NCI-H1694 (cell line): ENCODE measurements at places on chromosomes 5 and 9.

- DNase-seq, result no peak
Observed at GRCh38 chr9:21104787-21105186, 27.0 kb upstream of the IFNB1 start.

DNA sequence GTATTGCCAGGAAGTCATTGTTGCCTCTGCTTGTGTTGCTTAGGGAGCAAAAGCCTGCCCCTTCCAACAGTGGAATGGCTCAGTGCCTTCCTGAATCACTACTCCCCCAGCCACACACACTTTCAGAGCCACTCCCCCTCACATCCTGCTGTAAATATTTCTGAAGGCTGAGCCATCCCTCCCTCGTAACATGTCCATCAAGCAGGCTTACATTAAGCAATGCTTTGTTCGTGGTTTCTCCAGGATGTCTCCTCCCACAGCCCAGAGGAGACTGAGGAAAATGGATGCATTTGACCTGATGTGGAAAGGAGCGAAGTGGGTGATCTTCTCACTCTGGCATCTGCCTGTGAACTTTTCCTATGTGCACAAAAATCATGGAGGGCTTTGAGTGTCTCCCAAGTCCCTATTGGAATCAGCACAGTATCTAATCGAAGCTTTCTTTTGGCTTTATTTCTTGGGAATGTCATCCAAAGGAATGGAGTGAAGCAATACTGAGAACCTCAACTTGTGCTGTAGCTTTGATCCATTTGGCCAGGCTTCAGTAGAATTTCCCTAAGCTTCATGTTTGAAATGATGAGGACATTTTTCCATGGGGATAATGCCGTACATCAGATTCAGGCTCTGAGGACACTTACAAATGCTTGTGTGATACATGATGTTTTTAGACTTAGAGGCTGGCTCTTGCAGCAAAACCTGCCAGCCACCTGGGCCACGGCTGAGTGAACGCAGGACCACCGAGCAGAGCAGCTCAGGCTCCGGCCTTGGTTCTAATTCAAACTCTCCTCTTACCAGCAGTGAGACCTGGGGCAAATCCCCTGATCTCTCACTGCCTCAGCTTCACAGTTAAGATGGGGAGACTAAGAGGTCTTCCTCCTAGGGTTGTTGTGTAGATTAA is 389.1 kb downstream of the ENC1 start:
- no peak for DNase-seq

DNA sequence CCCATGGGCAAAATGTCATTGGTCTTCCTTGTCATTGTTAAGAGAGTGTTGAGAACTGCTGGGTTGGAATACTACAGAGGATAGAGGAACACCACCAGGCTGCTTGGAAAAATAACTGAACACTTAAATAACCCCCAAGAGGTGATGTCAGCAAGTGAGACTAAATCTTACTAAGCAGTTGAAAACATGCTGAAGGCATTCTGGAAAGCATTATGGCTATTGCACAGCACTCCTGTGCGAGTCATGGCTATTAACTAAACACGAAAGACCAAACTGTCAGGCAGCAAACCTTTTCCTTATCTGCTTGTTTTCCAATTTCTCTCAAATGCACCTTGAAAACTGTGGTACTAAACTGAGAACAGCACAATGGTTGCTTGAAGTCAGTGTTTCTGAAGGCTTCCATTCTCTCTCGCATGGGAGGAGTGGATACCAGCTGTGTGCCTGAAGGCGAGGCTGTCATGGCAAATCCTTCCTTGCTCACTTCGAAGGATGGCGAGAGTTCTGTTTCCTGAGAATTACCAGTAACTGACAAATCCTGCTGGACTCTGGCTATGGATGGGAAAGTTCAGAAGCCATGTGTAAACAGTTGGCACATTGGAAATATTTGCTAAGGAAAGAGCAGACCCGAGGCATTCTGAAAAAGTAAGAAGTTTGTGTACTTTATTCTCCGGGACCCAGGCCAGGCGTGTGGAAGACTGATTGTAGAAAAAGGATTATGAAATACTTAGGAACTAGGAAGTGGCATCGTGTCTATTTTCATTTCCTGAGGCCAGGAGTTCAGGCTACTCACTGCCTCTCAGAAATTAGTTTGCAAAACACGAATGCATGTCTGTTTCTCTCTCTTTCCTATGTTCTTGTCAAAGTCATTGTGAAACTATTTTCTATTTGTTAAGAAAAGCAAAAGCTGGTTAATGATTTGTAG is 182.1 kb downstream of the DMRT2 start:
- DNase-seq, result no peak

GRCh38 chr5:54902791-54903473 is 82.5 kb downstream of the ESM1 start:
- DNase-seq, result peak; percentile 78

- peak; percentile 68 for DNase-seq
Observed at GRCh38 chr5:178391480-178391879, 158.9 kb upstream of the PHYKPL start.

DNA sequence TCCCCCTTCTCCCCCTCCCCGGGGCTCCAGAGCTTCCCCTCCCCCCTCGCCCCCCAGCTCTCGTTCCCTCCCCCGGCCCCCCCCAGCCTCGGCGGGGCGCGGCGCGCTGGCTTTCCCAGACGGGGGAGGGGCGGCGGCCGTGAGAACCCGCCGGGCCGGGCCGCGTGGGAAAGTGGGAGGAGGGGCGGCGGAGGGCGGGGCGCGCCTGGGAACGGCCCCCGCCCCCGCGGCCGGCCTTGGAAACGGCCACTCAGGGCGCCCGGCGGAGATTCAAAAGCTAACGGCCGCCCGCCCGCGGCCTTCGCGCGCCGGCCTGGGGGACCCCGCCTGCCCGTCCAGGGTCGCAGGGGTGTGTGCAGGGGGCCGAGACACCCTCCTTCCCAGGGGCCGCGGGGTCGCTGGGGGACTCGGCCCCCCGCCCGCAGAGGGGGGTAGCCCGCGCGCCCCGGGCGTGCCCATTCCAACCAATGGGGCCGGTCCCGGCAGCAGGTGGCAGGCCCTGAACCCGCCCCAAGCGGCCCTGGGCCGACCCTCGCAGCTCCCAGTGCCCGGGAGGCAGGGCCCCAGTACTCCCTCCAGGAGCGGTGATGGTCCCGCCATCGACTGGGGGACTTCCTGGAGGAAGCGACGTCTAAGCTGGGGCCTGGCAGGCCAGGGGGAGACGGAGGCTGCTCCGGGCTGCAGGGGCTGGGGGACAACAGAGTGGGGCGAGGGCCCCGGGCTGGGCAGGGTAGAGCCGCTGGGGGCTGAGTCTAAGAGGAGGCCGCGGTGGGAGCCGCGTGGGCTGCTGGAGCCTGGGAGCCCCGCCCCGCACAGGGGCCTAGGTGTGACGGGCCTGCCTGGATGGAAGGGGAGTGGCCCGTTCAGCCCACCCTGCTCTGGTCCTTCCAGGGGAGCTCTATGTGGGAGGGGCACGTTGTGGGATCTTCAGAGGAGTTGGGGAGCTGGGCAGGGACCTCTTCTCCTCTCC is 14.2 kb upstream of the NRARP start:
- DNase-seq, result no peak

- peak; percentile 76 for DNase-seq
Observed at GRCh38 chr5:94968507-94969095, 316.3 kb downstream of the MCTP1 start.

GRCh38 chr5:83048277-83048676 is 28.9 kb downstream of the TMEM167A start:
- no peak for DNase-seq

DNA sequence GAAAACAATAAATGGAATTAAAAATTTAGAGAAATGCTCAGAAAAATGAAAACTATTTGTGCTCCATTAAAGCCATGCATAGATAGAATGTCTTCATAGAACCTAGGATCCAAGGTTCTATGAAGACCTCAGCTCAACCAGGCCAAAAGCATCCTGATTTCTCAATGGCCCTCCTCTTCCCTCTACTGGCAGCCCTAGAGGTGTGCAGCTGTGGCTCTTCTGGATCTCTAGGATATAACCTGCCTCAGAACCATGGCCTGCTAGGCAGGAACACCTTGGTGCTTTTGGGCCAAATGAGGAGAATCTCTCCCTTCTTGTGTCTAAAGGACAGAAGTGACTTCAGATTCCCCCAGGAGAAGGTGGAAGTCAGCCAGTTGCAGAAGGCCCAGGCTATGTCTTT is 15.1 kb downstream of the IFNA1 start:
- DNase-seq, result no peak

DNA sequence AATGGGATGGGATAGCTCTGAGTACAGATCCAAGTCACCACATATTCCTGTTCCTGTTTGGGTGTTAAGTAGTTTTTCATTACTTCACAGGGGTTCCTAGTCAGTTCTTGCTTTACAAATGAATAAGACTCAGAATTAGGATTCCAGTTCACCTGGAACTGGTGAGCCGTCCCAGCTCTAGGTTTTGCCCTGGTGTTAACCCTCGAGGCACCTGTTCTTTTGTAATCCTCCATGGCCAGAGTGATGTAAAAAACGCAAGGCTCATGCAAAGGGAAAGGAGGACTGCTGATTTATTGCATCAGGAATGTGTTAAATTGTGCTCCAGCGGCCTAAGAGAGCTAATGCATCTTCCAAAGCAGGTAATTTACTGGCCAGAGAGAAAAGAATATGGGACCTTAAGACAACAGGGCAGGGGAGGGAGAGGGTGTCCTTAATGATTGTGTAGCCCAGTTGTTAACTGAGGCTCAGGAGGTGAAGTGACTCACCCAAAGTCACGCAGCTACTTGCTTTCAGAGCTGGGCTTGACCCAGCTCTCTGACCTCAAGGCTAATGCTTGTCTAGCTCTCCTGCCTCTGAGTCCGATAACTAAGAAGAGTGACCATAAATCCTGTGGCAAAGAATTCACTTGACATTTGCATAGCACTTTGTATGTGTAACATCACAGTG is 70.5 kb downstream of the DMRT2 start:
- DNase-seq, result no peak

DNA sequence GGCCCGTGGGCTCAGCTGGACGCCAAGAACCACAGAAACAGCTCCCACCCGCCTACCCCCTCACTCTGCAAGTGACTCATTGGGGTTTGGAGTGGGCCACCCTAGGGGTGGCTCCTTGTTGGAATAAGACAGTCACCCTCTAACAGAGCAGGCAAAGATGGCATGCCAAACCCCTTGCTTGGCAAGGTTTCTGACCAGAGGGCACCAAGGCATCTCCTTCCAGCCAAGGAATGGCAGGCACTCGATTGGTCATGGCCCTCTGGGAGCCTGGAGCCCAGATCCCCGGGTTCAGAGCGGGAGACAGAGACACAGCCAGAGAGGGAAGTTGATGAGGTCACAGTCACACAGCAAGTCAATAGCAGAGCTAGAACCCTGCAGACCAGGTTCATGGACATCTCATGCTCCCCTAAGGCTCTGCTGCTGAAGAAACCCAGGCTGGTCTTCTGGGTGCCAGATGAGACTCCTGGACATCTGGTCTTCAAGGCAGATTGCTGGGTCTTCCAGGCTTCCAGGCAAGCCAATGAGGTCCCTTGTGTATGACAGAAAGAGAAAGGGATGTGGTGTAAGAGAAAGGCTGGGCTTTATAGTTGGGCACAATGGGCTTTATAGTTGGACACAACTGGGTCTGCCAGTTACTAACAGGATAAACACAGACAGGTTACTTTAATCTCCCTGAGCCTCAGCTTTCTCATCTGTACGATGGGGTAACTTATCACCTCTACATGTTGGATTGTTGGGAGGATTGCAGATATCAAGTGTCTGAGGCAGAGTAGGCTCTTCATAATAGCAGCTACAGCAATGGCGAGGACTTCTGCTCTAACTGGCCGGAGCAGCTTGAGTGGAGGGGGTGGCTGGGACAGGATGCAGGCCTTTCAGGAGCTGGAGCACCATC is 23.3 kb upstream of the KIF12 start:
- DNase-seq, result no peak
